ENCODE measurements at places on chromosomes 16 and 17. TPM values are rescaled to one million over a fixed set of nuclear protein-coding genes. Genes with fewer than 3 reads are reported as not detected.

GRCh38 chr16:77402672-77403071 is 32.2 kb downstream of the ADAMTS18 start:
- H3K27me3 ChIP-seq, result no peaks in the 10 kb centered on the region
- H3K4me1 ChIP-seq, result no peaks in the 10 kb centered on the region
- no peak for DNase-seq

DNA sequence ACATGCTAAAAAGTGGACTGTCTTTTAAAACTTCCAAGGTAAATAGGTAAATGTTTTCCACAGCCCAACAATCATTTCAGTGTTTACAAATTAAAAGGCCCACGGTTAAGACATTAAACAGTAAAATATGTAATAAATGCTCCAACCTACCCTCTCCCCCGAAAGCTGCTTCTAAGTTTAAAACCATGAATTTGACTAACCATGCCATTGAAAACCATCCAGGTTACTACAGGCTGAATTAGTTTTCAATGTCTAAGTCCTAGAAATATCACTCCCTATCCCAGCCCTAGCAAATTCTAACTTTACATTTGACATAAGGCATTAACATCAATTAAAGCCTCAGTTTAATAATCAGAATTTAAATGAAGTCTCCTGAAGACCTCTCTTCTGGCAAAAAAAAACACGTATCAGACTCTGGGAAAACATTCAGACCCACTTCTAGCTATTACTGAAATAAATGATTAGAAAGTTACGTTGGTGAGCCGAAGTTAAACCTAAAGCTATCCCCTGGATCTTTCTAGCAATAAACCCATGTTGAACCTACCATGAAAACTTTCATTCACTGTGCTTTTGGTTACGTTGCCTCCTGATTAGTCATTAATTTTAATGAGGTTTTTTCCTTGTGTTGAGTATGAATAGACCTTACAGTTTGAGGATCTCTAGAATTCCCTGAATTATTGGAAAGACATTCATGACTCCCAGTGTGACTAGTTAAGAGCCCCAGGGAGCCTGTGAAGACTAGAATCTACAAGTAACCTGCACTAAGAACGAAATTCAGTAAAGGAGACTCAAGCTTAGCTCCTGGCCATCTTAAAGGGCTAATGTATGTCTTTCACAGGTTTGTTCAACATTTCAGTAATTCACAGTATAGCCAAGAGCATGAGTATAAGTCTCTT is 1.7 kb upstream of the POLG2 start:
- no peaks in the 10 kb centered on the region for H3K27me3 ChIP-seq
- H3K27ac ChIP-seq, result peak overlapping the region; percentile 90
- H3K4me1 ChIP-seq, result peaks cover 10% of the 10 kb centered on the region

- no peak overlapping the region for H3K4me3 ChIP-seq
- H3K27me3 ChIP-seq, result peaks cover 14% of the 10 kb centered on the region
- H3K4me1 ChIP-seq, result no peaks in the 10 kb centered on the region
- H3K36me3 ChIP-seq, result no peaks in the 10 kb centered on the region
- no peak for DNase-seq
- no peak overlapping the region for H3K27ac ChIP-seq
Measured at GRCh38 chr16:27853651-27854050, 209.9 kb downstream of the GSG1L start.

GRCh38 chr17:74599023-74599399 is 6.9 kb upstream of the CD300LD start:
- DNase-seq, result no peak
- no peaks in the 10 kb centered on the region for H3K4me1 ChIP-seq
- no peak overlapping the region for H3K4me3 ChIP-seq
- no peaks in the 10 kb centered on the region for H3K27me3 ChIP-seq

The CORO6 gene
- 4.4 TPM for total RNA-seq

The CTRL gene
- 3.8 TPM for total RNA-seq

The CEP295NL gene
- not detected for total RNA-seq

All from K562 (cell line).